ENCODE measurements at places on chromosomes 7 and 10.

DNA sequence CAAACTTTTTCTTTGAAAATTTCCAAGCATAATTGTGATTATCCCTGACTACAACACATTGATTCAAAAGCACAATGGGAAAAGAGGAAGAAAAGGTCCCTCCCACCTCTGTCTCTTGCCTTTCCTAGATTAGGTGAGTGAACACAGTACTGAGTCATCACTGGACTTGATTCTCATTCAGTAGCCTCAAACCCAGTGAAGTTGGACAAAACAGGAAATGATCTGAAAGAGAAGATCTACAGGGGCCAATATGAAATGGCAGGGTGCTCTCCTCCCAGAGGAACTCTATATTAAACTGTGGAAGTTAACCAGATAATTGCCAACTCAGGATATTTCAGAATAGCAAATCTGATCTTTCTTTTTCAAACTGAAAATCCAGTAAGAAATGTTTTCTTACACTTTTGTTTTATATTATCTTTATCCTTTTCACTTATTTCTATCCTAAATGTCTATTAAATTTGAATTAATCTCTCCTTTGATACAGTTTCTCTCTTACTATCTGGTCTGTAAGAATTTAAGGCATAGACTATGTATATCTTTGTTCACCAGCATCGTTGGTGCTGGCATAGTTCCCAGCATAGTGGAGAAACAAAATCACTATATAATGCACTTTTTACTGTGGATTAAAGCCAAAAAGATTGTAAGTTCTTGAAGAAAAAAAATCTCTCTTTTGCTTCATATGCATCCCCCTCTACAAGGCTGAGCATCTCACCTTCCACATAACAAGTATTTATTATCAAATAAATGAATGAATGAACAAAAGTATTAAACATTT, 41.4 kb upstream of the IKZF1 start:
- no peak for DNase-seq

- DNase-seq, result no peak
Measured at GRCh38 chr10:58721601-58722281, 209.1 kb downstream of the BICC1 start.

- DNase-seq, result no peak
Measured at GRCh38 chr7:53521638-53522184, 486.3 kb downstream of the POM121L12 start.

- no peak for DNase-seq
Measured at GRCh38 chr7:138843632-138844580, 45.9 kb upstream of the ATP6V0A4 start.

DNA sequence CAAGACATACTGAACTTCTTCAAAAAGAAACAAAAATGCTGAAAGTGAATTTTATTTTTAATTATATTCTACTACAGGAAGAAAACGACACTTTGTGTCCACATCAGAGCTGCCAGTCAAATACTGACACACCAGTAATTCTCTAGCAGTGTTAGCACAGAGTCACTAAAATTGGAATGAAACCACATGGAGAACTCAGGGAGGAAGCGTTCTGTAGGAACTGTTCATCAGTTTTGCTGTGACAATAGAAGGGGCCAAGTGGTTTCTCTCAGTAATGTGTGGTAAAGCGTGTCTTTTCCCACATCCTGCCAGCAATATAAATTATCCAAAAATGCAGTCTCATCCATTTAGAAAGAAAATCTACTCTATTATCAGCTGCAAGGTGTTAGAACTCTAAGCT, 683.3 kb downstream of the GRM8 start:
- no peak for DNase-seq

- DNase-seq, result no peak
Measured at GRCh38 chr7:120259386-120259785, 13.6 kb upstream of the KCND2 start.

- DNase-seq, result no peak
Measured at GRCh38 chr7:6161463-6162330, 110.7 kb downstream of the CYTH3 start.

DNA sequence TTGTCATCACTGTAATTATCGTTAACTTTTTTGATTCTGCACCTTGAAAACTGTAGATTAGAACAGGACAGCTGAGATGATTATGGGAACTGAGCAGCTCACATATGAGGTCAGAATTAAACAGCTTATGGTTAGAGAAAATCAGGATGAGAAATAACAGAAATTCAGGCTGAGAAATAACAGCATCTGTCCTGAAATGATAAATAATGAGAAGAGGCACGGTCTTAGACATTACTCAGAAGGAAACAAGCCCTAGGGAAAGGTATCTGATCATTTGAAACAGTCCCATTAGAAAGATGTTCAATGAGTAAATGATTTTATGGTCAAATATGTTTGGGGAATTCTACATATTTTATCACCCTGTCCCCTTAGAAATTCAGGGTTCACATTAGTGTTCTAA, 65.6 kb upstream of the PCGF5 start:
- no peak for DNase-seq

DNA sequence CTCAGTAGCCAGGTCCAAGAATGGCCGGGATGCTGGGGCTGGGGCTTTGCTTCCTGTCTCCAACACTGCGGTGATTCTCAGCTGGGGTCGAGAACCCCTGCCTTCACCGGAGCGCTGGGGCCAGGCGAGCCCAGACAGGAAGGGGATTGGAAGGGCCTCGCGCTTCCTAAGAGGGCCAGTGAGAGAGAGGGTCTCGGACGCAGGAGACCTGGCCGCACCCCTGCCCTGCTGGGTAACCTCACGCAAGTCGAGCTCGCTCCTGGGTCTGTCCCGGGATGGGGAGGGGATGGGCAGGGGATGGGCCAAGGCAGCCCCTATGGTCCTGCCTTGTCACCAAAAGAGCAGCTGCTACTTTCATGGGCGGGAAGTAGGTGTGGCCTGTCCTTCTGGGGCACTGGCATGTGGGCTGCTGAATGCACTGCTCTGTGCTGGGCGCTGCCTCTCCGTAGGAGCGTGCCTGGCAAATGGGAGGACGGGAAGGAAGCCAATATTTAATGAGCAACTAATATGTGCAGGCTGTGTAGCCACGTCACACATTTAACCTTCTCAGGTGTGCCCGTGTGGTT, 20.0 kb downstream of the KCNK18 start:
- DNase-seq, result peak; percentile 40

- no peak for DNase-seq
Measured at GRCh38 chr7:85830982-85831381, 644.1 kb upstream of the SEMA3D start.

- no peak for DNase-seq
Measured at GRCh38 chr7:150900675-150901074, 48.4 kb downstream of the AOC1 start.

- DNase-seq, result no peak
Measured at GRCh38 chr10:11832042-11832441, 8.9 kb downstream of the PROSER2 start.

DNA sequence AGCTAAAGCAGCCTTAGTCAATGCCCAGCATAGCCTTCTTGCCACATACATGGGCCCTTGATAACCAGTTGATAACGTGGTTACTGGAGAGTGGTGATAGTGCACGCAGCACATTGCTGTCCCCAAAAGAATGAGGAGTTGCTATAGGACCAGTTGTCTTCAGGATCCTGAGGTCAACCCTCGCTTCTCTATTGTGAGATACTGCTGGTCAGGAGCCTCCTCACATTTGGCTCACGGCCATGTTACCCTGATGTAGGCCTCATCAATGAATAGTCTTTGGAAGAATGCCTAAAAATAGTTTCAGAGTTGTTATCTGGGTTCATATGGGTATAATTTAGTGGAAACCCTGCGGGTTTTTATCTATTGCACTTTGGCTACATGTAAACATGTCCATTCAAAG, 230.7 kb downstream of the VTI1A start:
- no peak for DNase-seq

GRCh38 chr7:134449680-134450079, 9.2 kb downstream of the AKR1B1 start:
- peak; percentile 42 for DNase-seq

DNA sequence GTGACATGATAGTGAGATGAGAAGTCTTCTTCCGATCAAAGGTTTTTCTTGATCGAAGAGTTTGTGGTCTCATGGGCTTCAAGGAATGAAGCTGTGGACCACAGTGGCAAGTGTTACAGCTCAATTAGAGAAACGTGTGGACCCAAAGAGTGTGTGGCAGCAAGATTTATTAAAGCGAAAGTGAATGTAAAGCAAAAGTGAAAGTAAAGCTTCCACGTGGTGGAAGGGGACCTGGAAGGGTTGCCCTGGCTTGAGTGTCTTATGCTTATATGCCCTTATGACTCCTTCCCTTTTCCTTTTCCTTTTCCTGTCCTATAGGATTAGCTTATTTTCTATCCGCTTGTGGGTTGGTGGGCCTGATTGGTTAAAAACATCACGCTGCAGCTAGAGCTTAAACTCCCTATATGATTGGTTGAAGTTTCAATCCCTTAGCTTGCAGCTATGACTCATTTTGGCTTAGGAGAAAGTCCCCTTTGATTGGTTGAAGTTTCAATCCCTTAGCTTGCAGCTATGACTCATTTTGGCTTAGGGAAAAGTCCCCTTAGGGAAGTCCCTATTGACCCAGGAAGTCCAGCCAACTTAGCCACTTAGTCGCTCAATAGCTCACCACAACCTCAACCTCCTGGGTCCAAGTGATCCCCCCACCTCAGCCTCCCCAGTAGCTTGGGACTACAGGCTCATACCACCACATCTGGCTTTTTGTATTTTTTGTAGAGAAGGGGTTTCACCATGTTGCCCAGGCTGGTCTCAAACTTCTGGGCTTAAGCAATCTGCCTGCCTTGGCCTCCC, 34.7 kb downstream of the MRPS24 start:
- no peak for DNase-seq

DNA sequence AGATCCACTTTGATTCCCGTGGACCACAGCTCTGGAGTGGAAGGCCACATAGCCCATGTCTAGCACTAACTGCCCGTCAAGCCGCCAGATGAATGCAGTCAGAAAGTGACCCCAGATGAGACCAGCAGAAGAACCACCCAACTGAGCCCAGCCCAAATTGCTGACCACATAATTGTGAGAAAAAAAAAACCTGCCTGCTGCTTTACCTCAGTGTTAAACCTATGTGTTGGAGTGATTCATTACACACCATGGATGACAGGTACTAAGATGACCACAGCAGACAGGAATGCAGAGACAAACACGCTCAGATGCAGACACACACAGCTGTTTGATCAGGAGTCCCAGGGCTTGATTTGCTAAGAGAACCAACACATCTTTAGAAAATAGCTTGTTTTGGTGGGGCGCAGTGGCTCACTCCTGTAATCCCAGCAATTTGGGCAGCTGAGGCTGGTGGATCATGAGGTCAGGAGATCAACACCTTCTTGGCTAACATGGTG, 168.1 kb upstream of the PPP2R2D start:
- no peak for DNase-seq

DNA sequence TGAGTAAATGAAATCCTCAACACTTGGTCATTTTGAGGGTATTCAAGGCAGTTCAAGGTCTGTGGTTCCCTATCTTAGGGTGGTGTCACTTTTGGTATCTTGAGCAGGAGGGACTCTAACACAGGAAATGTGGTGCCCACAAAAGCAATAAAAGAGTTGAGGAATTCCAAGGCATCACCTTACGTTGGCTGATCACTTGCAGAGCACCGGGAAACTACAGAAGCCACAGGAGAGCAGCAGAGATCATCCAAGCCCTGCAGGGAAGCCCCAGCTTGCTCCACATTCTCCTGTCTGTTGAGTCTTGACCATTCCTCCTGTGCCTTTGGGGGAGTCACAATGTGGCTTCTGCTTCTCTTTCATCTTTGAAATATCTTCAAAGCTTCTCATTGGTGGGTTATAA, 565.8 kb upstream of the ADARB2 start:
- no peak for DNase-seq

DNA sequence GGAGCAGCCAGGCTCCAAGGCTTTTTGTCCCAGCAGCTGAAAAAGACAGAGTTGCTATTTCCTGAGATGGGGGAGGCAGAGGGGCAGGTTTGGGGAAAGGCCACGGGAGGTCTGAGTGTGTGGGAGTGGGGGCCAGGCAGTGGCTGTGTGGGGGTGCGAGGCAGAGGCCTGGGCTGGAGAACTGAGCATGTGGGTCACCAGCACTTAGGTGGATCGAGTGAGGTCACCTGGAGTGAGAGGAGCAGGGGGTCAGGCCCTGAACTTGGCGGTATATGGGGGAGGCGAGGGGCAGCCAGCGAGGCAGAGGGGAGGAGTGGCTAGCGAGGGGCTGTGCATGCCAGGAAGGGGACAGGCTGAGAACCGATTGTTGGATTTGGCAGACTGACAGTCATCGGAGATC, 28.4 kb downstream of the IQCE start:
- DNase-seq, result no peak

GRCh38 chr7:122618585-122619189, 80.2 kb downstream of the RNF133 start:
- DNase-seq, result no peak

GRCh38 chr7:115582956-115583355, 447.6 kb downstream of the TFEC start:
- no peak for DNase-seq

- no peak for DNase-seq
Measured at GRCh38 chr7:99112097-99112496, 31.8 kb downstream of the SMURF1 start.

- DNase-seq, result peak; percentile 67
Measured at GRCh38 chr7:18320971-18321567, 174.5 kb upstream of the HDAC9 start.

DNA sequence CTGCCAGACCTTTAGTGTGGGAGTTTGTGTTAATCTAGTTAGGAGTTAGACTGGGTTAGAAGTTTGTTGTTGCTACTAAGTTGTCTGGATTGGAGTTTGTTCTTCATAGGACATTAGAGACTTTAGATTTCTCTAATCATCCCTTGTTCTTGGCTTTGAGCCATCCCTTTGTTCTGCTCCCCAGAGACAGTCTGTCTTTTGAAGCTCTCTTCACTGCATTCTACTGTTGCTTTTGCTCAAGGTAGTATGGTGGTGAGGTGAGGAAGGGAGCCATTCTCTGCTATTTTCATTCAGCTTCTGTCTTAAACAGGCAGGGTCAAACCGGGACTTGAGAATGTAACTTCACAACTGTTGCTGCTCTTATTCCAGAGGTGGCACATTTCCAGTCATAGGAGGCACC, 10.4 kb upstream of the TARP start:
- no peak for DNase-seq

- no peak for DNase-seq
Measured at GRCh38 chr10:85036661-85037060, 708.3 kb downstream of the CCSER2 start.

GRCh38 chr10:88525371-88526069, 57.6 kb downstream of the RNLS start:
- peak; percentile 78 for DNase-seq

DNA sequence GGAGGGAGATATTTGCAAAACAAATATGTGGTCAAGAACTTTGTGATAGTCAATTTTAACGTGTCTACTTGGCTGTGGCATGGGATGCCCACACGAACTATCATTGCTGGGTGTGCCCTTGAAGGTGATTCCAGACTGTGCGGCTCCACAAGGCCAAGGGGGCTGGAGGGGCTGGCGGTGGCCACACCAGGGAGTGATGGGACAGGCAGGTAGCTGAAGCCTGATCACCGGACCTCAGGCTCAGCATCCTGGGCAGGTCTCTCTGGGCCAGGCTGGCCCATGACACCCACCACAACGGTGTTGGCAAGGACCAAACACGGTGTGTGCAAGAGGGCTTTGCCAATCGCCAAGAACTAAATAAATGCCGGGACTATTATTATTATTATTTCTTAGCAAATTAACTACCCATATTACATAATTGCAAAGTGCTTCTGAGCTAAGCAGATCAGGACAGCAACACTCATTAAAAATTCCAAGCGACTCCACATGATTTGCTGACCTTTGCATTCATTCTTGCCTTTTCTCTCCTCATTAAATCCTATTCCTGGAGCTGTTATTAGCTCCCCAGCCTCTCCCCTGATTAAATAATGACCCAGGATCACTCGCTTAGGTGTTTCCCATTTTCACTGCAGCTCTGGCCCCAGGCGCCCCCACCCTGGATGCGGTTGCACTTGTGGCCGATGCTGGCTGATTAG, 35.4 kb upstream of the PPP2R2D start:
- DNase-seq, result no peak

GRCh38 chr7:99622596-99622995, 5.8 kb downstream of the ZSCAN25 start:
- DNase-seq, result no peak
